ENCODE measurements at places on chromosomes 2 and 18.

DNA sequence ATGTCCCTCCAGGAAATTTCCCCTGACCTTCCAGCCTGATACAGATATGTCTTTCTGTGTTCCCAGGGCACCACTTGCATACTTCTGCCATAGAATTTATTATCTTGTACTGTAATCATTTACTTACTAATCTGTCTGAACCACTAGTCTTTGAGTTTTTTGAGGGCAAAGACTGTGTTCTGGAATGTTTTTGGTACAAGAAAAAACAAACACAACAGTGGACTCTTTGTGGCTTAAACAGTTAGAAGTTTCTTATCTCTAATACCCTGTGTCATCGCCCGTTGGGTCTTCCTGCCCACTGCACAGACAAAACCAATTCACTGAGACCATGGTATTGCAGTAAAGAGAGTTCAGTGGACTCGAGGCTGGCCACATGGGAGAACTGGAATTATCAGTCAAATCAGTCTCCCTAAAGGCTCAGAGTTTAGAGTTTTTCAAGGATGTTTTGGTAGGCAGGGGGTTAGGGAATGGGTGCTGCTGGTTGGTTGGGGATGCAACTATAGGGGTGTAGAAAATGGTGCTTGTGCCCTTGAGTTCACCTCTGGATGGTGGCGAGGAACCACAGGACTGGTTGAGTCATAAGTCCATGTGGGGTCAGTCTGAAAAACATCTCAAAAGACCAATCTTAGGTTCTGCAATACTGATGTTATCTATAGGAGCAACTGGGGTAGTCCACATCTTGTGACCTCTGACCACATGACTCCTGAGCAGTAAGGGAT is 20.3 kb downstream of the RALB start:
- no peak for DNase-seq

DNA sequence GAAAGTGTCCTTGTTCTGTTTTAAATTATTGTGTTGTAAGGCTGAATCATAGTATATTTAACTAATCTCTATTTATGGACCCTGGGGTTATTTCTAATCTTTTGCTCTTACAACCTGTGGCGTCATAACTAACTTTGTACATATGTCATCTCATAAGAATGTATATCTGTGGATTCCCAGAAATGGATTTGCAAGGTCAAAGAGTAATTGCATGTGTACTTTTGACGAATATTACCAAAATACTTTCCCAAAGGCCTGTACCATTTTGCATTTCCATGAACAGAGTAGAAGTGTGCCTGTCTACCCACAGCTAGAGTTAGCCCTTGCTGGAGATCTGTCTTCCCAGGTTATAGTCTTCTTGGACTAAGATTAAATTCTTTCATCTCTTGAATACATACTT is 42.8 kb downstream of the SEMA4F start:
- no peak for DNase-seq

DNA sequence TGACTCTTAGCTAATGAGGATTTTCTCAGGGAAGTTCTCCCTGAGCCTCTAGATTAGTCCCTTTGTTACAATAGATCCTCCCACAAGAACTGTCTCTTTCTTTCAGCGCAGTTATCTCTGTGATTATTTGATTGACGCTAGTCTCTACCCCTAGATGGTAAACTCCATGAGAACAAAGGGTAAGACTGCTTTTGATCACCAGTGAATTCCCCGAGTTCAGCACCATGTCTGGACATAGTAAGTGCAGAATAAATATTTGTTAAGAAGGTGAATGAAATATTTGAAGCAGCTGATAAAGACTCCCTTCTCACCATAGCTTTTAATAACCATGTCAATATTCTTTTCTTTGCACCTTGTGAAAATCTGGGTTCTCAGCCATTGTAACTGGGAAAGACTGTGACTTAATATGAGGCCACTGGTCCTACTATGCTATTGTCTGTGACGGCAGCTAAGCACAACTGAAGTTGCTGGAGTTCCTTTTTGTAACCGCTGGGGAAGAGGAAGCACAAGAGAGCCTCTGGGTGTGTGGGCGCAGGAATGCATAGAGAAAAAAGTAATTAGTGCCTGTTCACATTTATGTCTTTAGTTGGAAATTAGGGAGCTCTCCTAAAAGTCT is 214.7 kb downstream of the TGIF1 start:
- no peak for DNase-seq

DNA sequence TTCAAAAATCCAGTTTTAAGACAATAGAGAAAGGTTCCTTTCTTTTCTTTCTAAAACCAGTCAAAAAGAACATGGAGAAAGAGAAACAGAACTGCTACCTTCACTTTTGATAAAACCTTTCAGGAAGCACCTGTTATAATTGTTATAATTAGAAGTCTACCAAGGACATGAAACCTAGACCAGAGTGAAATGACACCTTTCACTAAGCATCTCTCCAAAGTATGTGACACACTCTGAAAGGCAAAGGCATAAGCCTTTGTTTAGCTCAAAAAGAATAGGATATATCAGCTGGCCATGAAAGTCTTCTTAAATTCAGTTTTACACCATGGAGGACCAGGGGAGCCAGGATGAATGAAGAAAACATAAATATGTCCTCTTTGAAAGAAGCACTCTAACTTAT is 18.8 kb upstream of the RBM45 start:
- no peak for DNase-seq

- no peak for DNase-seq
Observed at GRCh38 chr2:128632501-128632800, 313.8 kb upstream of the HS6ST1 start.

DNA sequence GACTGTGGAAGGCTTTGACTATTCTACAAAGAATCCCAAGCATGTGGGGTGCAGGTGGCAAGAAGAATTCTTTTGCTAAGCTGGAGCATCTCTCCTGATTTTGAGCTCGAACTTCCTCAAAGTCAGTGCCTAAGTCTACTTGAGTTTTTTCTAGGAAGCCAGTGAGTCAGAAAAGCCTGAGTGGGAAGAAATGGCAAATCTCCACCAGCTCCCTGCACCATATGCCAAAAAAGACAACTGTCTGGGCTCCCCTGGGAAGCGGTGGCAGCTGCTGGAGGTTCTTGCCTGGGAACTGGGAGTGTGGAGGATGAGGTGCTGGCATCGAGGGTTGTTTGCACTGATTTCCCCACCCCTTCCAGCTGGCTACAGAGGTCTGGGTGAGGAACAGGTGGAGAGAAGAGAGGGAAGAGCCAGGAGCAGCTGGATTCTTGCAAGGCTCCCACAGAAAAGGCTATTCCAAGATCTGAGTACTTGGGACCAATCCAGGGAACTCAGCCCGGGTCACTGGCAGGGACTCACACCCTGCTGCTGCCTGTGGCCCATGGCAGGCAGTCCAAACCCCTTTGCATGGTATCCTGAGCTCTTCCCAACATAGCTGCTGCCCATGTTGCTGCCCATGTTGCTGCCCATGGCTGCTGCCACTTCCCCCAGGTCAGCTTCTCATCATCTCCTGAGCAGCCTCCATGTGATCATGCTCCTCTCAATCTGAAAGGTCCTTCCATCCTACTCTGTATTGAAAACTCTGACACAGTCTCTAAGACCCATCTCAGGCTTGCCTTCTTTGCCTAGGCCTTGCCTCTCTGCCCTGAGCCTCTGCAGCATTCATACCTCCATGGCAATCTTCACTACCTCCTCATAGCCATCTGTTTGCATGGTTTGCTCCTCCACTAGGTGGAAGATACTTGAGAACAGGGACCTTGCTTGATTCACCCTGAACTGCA is 128.3 kb upstream of the SPATS2L start:
- no peak for DNase-seq

GRCh38 chr2:195898505-195899191 is 170.0 kb downstream of the DNAH7 start:
- DNase-seq, result no peak

- DNase-seq, result no peak
Observed at GRCh38 chr2:126912201-126912600, 13.5 kb downstream of the TEX51 start.

- DNase-seq, result no peak
Observed at GRCh38 chr2:105749583-105750400, 5.1 kb downstream of the NCK2 start.

- DNase-seq, result no peak
Observed at GRCh38 chr18:27803957-27804356, 373.0 kb downstream of the CDH2 start.

- no peak for DNase-seq
Observed at GRCh38 chr2:186543561-186544131, 46.2 kb upstream of the ITGAV start.

GRCh38 chr2:169136885-169137534 is 67.6 kb downstream of the DHRS9 start:
- DNase-seq, result no peak

GRCh38 chr2:113211226-113212105 is 37.7 kb downstream of the PSD4 start:
- DNase-seq, result no peak

GRCh38 chr2:235114286-235114685 is 162.5 kb downstream of the SH3BP4 start:
- no peak for DNase-seq

GRCh38 chr18:41548521-41549260 is 406.3 kb upstream of the PIK3C3 start:
- DNase-seq, result no peak

- no peak for DNase-seq
Observed at GRCh38 chr2:221851531-221852045, 279.5 kb upstream of the EPHA4 start.

DNA sequence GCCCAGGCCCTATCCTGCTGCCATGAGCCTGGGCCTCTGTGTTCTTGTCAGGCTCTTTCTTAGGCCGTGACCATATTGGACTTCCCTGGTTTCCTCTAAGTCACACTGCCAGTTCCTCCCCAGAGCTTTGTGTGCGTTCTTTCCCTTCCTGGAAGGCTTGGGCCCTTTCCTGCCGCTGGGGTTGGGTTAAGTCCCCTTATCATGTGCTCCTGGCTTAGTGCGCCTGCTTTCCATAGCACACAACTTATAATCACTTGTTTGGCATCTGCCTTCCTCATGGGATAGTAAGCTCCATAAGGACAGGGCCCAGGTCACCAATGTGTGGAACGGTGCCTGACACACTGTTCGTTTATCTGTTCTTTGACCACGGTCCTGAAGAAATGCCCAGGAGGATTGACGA is 31.3 kb downstream of the NIFK start:
- no peak for DNase-seq

GRCh38 chr2:150686391-150686790 is 198.9 kb upstream of the RND3 start:
- DNase-seq, result no peak

DNA sequence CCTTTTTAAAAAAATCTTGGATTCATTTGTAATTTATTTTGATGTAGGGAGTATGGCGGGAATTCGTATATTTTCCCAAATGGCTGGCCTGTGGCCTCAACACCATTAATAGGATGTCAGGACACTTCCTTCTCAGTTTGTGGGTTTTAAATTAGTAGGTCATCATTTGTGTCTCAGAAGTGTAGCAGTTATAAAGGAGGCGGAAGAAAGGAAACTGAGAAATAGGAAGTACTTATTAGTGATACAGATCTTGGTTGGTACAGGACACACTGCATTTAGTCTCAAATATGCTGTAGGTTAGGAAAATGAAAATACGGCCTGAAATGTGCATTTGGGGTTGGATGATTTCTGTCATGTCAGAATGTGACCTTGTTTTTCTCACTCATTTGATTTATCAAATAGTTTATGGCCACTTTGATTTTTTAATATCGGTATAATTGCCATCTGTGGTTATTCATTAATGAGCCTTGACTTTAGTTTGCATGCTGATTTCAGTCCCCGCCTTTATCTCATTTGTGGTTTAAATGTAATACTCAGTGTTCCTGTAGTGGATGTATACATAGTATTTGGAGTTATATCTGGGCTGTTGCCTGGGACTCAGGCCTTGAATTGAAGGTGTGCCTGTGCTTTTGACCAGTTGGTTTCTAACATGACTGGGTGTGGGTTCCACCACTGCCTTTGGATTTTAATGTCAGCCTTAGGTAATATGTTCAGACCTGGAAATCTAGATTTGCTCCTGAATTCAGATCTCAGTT is 31.4 kb downstream of the ZCCHC2 start:
- DNase-seq, result no peak

DNA sequence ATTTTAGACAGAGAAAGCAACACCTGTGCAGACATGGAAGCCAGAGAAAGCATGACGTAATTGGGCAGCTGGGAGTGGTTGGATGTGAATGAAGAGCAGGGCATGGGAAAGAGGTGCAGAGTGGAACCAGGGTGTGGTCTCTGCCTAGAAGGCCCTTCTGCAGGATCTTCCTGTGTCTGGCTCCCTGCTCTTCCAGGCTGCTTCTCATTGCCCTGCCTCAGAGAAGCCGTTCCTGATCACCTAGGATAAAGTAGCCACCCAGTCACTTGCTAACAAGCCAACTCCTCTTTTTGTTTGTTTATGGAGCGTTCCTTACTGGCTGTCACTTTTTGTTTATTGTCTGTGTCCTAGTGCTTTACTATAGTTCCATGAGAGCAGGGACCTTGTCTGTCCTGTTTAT is 28.5 kb downstream of the GALNT1 start:
- DNase-seq, result no peak

DNA sequence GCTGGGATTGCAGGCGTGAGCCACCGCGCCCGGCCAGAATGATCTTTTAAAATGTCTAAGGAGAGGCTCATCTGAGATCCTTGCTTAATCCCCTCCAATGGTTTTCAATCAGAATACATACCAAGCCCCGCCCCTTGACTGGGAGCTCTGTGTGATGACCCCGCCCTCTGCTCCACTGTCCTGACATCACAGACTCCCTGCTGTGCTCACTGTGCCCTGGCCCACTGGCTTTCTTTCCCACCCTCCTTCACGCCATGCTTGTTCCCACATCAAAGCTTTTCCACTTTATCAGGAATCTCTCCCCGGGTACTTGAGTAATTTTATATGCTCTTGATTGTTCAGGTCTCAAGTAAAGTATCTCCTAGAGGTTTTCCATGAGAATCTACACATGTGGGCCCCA is 762.3 kb upstream of the ID2 start:
- DNase-seq, result no peak

DNA sequence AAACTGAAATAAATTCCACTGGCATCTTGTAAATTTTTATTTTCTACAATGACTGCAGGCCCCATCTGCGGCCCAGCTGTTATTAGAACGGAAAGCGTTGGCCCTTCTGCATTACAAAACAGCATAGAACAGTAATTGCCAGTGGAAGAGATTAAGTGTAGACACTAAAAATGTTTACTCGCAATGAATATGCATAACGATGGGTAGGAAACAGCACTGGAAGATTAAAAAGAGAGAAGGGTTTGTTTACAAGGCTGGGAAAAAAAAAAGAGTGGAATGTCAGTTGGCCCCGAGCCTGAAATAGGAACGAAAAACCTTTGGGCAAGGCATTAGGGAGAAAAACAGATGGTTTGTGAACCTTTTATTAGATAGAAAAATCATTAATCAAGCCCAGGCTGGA is 275.9 kb upstream of the TCF4 start:
- no peak for DNase-seq

GRCh38 chr2:240157147-240157470 is 16.7 kb upstream of the OTOS start:
- no peak for DNase-seq

DNA sequence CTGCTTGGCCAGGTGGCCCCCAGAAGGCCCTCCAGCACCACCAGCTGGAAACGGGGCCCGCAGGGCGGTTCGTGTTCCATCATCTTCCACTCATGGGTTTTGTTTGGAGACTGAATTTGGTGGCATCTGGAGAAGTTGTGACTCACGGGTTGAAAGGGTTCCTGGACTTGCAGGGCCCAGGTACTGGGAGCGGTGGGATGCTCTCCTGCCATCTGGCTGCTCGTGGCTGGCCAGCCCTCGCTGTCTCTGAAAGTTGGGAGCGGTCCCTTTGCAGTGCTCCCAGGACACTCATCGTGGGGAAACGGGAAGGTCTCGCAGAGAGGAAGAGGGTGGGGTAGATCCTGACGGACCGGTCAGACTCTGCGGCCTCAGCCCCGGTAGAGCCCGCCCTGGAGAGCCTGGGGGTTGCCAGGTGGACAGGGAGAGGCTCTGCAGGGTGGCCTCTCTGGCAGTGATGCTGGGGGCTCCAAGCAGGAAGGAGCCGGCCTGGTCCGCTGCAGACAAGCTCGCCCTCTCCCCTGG is 47.5 kb downstream of the TWIST2 start:
- DNase-seq, result no peak
